Naive B cell (primary cell): ENCODE measurements at places on chromosomes 6 and 20.

- DNase-seq, result no peak
Measured at GRCh38 chr6:12345694-12346058, 55.5 kb downstream of the EDN1 start.

- DNase-seq, result no peak
Measured at GRCh38 chr6:44920952-44921491, 407.1 kb upstream of the RUNX2 start.

- DNase-seq, result no peak
Measured at GRCh38 chr6:140388192-140388802, 1013.8 kb upstream of the CITED2 start.

DNA sequence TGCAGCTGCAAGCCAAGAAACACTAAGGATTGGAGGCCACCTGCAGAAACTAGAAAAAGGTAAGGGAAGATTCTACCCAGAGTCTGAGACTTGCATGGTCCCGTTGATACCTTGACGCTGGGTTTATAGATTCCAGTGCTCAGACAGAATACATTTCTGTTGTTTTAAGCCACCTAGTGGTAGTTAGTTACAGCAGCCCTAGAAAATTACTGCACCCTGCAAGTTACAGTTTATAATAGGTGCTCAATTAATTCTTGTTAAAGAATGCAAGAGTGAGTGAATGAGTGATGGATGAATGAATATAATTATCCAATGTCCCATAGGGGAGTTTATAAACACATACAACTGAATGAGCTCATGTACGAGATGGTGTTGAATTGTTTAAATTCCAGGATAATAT lies 453.1 kb upstream of the SLC35B3 start:
- DNase-seq, result no peak
